ENCODE measurements at places on chromosomes 2 and 18. TPM values are rescaled to one million over a fixed set of nuclear protein-coding genes. Genes with fewer than 3 reads are reported as not detected.

Gene SPATA3
- total RNA-seq, result not detected

Gene KIF5C
- total RNA-seq, result 0.45 TPM

Gene CROCC2
- not detected for total RNA-seq

Gene CDH19
- total RNA-seq, result not detected

Gene PLGLB2
- 0.89 TPM for total RNA-seq

Gene VIT
- not detected for total RNA-seq

Gene ACMSD
- not detected for total RNA-seq

Gene DSC2
- not detected for total RNA-seq

Gene SERPINB4
- total RNA-seq, result not detected

Gene SFXN5
- total RNA-seq, result 6.9 TPM

Gene THSD7B
- total RNA-seq, result not detected

Gene GKN2
- total RNA-seq, result not detected

Gene RGPD4
- total RNA-seq, result not detected

Gene SNED1
- total RNA-seq, result 9.1 TPM

Gene CHRND
- total RNA-seq, result not detected

Gene WDR7
- 6.8 TPM for total RNA-seq

Gene XDH
- total RNA-seq, result 0.17 TPM

Gene POTEI
- total RNA-seq, result not detected

Gene OBSL1
- 32.0 TPM for total RNA-seq

Gene ACADL
- not detected for total RNA-seq

Gene C2orf80
- not detected for total RNA-seq

Gene DSC1
- not detected for total RNA-seq

Measured in bronchus fibroblast of lung (primary cell).